ENCODE measurements at places on chromosomes 3 and 15. TPM values are rescaled to one million over a fixed set of nuclear protein-coding genes. Genes with fewer than 3 reads are reported as not detected.

TMEM45A gene
- total RNA-seq, result 39.0 TPM

CYP1A2 gene
- not detected for total RNA-seq

IL5RA gene
- not detected for total RNA-seq

C3orf49 gene
- total RNA-seq, result not detected

FAM81A gene
- 0.66 TPM for total RNA-seq

CPLX3 gene
- not detected for total RNA-seq

STRIT1 gene
- not detected for total RNA-seq

CAPN3 gene
- 0.44 TPM for total RNA-seq

CHRFAM7A gene
- 1.4 TPM for total RNA-seq

DUSP7 gene
- 8.6 TPM for total RNA-seq

CYP8B1 gene
- total RNA-seq, result not detected

GPR87 gene
- total RNA-seq, result not detected

PPM1L gene
- 0.77 TPM for total RNA-seq

SRGAP3 gene
- 3.1 TPM for total RNA-seq

GJD2 gene
- total RNA-seq, result not detected

INSYN1 gene
- total RNA-seq, result 0.50 TPM

RASGRP1 gene
- total RNA-seq, result 0.22 TPM

WNT7A gene
- total RNA-seq, result not detected

ARIH1 gene
- 27.3 TPM for total RNA-seq

IL20RB gene
- 1.8 TPM for total RNA-seq

ANXA2 gene
- total RNA-seq, result 2,986 TPM

CACNA2D2 gene
- total RNA-seq, result under 0.01 TPM

GASK1A gene
- 2.2 TPM for total RNA-seq

KBTBD13 gene
- not detected for total RNA-seq

RAD51 gene
- 11.0 TPM for total RNA-seq

MCTP2 gene
- 4.1 TPM for total RNA-seq

SEMA6D gene
- total RNA-seq, result 4.5 TPM

OR4F6 gene
- total RNA-seq, result not detected

MRAS gene
- total RNA-seq, result 73.6 TPM

EPB42 gene
- total RNA-seq, result not detected

OXTR gene
- 12.1 TPM for total RNA-seq

SGO1 gene
- total RNA-seq, result 16.2 TPM

NISCH gene
- total RNA-seq, result 97.0 TPM

SYNPR gene
- total RNA-seq, result not detected

BCHE gene
- 13.4 TPM for total RNA-seq

MGLL gene
- 25.1 TPM for total RNA-seq

ATP2C1 gene
- 169 TPM for total RNA-seq

CCK gene
- total RNA-seq, result 0.62 TPM

ROBO2 gene
- 0.37 TPM for total RNA-seq

Measured in uterine smooth muscle cell (primary cell).